BJ (cell line): ENCODE measurements at places on chromosomes 7 and 10. TPM values are rescaled to one million over a fixed set of nuclear protein-coding genes. Genes with fewer than 3 reads are reported as not detected.
A peak's percentile ranks its signal among the peaks of the same experiment; 100 is the strongest.

GRCh38 chr10:76017733-76018433 lies 586.5 kb downstream of the LRMDA start:
- no peak for DNase-seq

- peak; percentile 20 for DNase-seq
Measured at GRCh38 chr10:29857843-29858701, 201.3 kb downstream of the JCAD start.

DNA sequence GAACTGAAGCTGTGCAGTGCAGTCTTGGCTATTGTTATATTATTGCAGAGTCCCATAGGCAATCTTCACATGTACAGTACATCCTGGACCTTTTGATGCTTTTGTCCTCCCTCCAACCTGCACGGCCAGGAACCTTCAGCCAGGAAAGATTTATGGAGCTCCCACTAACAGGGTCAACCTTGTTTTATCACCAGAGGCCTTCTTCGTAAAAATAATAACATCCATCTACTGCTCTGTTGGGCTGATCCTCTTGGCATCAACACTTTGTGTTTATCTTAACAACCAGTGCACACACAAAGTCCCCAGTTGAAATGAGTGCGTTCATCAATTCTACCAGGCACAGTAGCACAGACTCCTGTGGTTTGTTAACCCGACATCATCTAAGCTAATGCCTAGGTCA lies 72.4 kb downstream of the AGMO start:
- no peak for DNase-seq

DNA sequence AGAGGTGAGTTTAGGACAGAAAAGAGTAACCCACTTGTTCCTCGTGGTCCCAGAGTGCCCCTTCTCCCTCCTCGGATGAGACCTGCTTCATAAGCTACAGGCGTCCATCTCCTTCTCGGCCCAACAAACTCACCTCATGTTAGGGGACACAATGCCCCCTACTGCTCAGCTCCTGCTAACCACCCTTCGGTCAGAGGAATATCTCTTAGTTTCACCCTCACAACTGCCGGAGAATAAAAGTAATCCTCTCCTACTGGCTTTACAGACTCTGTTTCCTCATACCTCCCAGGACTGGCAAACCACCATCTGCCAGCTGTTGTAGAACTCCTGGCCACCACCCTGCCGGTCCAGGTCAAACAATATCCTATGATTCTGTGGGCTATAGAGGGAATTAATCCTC lies 3.2 kb downstream of the AKR1B15 start:
- no peak for DNase-seq

- DNase-seq = no peak
Measured at GRCh38 chr7:132653366-132653930, 77.2 kb upstream of the PLXNA4 start.

Gene CDK6
- polyA plus RNA-seq = 29.2 and 29.8 TPM in 2 replicates

Gene TPST1
- 34.9 and 38.9 TPM in 2 replicates for polyA plus RNA-seq
